ENCODE measurements at places on chromosomes 11 and 22.
A peak's percentile ranks its signal among the peaks of the same experiment; 100 is the strongest.

GRCh38 chr11:118415062-118415738, 13.8 kb downstream of the ATP5MG start:
- DNase-seq, result no peak

DNA sequence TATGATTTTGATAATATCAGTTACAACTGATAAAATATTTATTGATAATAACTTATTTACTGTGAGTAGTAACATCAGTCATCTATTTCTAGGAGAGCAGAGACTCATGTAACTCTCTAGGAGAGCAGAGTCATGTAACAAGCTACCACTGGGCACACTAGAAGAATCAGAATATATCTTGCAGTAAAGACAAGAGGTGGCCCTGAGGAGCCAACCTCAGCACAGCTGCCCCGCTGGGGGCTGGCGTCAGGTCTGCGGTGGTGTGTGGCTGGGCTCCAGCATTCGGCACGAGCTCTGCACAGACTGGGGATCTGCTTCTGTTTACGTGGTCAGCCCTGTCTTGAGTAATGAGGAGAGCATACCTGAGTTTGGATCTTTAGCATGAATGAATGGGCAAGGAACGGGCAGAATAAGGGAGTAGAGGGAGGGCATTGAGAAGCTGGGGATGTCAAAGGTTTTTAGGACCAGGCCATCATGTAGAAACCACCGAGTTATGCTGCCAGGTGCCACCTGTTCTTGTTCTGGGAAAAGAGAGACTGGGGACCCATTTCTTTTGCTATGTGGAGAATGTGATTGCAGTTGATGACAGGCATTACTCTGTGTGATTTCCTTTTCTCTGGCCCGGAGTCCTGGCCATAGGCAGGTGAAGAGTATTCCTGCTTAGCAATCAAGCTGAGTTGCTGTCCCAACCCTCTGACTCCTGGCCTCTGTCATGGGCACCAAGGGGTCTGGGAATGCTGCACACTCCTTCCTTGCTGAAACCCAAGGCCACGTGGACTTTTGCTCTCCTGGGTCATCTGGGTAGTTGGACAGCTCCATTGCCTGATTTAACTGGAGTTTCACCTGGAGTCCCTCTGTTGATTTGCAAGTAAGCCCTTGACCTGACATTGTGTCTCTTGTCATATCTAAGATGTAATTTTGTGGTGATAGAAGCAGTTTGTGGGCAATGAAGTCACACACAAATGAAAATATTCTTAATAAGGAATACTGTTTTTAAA, 50.9 kb upstream of the HEPHL1 start:
- DNase-seq, result no peak

DNA sequence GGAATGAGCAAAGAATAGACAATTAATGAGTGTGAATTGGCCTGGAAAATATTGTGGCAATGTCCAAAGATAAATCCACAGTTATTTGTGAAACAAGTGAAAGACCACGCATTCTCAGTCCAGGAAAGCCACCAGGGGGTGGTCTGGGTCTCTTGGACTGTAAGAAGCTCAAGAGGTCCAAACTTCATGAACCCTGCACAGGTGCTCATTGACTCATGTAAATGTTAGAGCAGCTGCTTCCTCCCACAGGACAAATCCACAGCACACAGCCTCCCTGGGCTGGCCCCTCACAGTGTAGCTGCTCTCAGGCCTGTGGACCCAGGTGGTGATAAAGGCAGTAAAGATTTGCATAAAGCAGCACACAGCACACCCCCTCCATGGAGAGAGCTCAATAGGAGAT, 114.0 kb downstream of the ZNF280B start:
- DNase-seq, result no peak

DNA sequence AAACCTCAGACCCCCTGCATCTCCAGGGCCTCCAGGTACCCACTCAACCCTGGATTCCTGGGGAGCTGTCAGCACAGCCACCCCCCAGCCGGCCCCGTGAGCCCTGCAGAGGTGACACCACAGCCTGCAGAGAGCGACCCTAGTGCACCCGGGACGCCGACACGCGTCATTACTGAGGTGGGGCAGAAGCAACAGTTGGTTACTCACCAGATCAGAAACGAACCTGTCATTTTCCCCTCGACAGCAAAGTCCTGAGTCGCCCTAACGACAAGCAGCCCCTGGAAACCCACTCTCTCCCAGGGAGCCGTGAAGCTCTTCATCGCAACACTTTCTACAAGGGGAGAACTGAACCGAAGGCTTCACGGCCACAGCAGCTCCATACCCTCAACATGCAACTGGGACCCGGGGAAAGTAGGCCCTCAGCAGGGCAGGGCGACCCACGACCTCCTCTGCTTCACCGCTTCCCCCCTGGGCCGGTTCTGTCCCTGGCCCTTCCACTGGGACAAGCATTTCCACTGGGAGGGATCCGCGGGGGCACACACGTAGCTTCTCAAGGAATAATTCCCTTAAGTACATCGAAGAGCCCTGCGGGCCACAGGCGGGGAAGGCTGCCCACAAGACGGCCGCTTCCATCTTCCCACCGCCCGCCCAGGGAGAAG, 1.6 kb downstream of the BRD1 start:
- DNase-seq, result no peak

GRCh38 chr22:35322893-35323292, 23.2 kb downstream of the TOM1 start:
- DNase-seq, result no peak

DNA sequence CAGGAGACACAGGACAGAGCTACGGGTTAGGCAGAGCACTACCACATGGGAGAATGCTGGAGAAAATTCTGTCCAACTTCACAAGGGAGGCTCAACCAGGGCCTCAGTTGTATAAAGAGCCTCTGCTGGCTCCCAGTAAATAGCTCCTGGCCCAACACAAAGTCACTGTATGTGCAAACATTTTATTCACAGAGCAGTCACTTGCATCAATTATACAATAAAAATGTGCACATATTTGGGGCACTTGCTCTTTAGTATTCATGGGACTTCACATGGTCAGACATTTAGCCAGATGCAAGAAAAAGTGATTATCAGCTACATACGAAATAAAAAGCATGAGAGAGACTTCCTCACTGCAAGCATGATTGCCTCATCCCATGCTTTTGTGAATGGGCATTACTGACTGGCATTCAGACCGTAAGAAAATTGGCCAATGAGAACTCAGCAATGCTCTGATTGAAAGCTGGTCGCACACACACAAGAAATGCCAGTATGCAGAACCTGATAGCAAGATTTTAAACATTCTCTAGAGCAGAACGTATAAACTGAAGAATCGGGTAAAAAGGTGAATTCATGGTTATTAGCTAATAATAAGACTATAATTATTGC, 39.4 kb downstream of the BLID start:
- no peak for DNase-seq

DNA sequence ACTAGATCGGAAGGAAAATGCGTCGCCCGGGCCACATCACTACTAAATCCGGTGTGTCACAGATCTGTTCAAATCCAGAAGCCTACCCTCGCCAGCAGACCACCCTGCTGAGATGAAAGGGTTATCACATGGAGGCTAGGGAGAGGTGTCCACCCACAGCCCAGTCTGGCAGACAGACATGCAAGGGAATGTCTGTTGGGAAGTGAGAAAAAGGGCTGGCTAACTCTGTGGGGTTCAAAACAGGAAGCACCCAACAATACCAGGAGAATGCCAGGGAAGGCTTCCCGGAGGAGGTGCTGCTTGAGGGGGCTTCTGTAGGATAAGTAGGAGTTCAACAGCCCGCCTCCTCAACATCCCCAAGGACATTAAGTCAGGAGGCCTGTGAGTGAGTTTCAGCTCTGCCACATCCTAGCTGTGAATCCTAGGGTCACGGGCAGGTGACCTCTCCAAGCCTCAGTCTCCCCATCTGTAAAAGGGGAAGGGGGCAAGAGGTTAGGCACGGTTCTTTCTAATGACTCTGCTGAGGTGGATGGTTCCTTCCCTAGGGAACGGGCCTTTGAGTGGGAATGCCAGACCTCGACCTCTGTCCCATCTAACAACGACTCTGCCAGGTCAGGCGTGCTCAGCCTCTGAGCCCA, 1.1 kb downstream of the TPST2 start:
- no peak for DNase-seq

GRCh38 chr22:21009638-21010425, 5.1 kb upstream of the P2RX6 start:
- peak; percentile 39 for DNase-seq

- DNase-seq, result no peak
Measured at GRCh38 chr11:61806785-61807184, 10.0 kb downstream of the FADS1 start.

- no peak for DNase-seq
Measured at GRCh38 chr22:25902402-25902801, 160.4 kb downstream of the MYO18B start.

- no peak for DNase-seq
Measured at GRCh38 chr11:119704849-119705248, 24.2 kb downstream of the NECTIN1 start.

- no peak for DNase-seq
Measured at GRCh38 chr11:34264303-34265110, 93.3 kb downstream of the ABTB2 start.

GRCh38 chr11:93236741-93237675, 39.2 kb upstream of the SLC36A4 start:
- no peak for DNase-seq

DNA sequence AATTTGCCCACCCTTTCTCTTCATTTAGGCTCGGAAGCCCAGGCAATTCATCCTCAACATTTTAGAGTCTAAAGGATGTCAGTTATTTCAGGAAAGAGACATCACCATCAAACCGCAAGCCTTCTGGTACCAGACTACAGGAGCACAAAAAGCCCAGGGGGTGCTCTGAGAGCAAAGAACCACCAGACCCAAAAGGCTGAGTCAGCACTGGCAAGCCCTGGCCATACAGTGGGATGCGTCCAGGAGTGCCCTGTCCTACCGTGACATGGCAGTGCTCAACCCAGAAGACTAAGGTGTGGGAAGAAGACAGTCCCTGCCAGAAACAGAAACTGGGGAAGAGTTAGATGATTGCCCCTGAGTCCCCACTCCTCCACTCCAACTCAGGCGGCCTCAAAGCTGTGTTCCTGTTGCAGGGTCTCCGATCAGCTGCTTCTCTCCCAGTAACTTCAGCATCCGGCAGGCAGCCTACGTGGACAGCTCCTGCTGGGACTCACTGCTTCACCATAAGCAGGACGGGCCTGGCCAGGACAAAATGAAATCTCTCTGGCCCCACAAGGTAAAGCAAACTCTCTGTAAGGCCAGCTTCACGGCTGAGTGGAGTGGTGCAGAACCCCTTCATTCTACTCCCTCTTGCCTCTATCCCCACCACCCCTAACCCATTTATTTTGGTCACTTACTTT, 1.5 kb downstream of the PANX3 start:
- peak; percentile 8 for DNase-seq

- DNase-seq, result peak; percentile 42
Measured at GRCh38 chr11:66418168-66418985, 2.5 kb upstream of the NPAS4 start.

DNA sequence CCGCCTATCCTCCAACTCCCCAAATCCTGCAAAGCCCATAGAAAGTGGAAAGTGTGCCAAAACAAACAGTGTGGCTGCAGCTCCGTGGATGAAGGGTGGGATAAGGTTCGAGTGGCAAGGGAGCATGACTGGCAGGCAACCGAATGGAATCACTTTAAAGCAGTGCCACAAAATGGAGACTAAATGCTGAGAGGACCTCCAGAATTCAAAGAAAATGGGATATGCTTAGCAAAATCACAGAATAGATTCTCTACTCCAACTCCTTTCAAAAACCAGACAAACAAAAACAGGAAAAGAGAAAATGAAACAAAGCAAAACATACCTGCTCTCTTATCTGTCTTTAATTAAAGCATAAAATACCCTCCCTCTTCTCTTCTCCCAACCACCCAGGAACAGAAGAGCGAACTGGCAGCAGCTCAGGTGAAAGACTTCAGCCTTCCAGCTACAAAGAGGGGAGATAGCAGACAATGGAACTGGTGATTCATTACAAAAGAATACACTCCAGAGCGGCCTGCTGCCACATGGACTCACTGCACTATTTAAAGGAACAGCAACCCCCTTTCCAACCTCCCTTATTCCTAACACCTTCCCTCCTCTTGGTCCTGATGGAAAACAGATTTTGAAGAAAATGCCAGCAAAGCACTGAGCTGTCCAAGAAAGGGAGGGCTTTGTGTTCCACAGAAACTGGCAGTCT, 118.5 kb downstream of the APOL5 start:
- DNase-seq, result peak; percentile 58

DNA sequence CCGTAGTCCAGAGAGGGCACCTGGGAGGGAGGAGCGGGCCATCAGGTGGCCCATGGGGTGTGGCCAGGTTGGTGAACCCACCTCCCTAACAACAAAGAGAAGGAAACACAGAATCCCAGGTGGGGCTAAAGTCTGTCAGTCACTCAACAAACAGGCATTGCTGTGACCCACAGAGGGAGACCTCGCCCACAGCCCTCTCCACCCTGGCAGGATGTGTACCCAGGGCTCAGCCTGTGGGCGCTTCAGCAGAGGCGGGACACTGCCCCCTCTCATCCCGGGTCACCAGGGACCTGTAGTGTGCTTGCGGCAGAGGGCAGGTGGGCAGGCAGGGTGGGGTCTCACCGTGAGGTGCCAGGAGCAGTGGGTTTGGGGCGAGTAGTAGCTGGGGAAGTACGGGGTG, 25.1 kb downstream of the TMPRSS6 start:
- no peak for DNase-seq

- no peak for DNase-seq
Measured at GRCh38 chr11:1820463-1821325, 14.1 kb upstream of the SYT8 start.
